ENCODE measurements at places on chromosomes 2 and 18.

DNA sequence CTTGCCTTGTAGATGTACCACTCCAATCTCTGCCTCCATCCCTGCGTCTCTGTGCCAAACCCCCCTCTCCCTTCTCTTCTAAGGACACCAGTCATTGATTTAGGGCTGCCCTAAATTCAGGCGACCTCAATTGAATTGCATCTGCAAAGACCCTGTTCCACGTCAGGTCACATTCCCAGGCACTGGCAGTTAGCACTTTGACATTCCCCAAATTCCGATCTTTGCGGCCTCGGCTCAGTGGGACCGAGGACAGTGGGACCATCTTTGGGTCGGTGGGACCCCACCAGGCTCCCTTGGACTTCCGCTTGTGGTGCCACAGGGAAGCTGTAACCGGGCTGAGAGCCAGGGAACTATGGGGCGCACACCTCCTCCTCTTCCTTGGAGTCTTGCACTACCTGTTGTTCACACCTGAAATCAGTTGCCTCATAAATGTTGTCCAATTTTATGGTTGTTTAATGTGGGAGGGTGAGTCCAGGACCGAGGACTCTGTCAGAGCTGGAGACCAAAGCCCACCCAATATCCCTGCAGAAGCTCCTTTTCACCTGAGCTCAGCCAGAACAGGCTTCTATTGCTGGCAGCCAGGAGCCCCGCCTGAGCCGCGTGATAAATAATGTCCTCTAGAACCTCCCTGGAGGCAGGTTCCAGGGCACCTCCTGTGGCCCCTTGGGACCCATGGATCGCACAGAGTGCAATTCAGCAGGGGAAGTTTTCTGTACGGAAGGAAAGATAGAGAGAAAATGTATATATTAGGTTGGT lies 271.6 kb downstream of the EIPR1 start:
- DNase-seq, result no peak

DNA sequence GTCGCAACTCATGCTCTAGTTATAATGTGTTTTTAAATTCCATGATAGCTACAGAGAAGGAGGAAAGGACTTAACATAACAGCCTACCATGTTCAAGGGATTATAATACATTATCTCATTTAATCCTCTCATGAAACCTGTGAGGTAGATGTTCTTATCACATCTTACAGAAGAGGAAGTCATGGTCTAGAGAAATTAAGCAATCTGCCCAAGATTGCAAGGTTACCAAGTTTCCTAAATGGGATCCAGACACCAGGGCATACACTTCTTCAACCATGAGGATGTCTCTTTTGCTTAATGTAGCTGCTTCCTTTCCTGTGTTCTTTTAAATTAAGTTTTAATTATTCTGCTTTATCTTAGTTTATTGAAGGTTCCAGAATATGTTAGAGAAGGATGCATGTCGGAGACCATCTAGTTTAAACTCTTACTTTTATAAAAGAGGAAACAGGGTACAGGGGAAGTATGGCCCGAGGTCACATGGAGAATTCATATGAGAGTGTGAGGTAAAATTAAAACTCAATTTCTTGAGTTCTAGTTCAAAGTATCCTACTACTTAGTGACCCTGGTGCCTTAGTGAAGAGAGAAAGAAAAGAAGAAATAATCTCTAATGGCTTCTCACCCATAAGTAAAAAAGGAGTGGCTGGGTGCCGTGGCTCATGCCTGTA lies 3.6 kb upstream of the IL1A start:
- no peak for DNase-seq

DNA sequence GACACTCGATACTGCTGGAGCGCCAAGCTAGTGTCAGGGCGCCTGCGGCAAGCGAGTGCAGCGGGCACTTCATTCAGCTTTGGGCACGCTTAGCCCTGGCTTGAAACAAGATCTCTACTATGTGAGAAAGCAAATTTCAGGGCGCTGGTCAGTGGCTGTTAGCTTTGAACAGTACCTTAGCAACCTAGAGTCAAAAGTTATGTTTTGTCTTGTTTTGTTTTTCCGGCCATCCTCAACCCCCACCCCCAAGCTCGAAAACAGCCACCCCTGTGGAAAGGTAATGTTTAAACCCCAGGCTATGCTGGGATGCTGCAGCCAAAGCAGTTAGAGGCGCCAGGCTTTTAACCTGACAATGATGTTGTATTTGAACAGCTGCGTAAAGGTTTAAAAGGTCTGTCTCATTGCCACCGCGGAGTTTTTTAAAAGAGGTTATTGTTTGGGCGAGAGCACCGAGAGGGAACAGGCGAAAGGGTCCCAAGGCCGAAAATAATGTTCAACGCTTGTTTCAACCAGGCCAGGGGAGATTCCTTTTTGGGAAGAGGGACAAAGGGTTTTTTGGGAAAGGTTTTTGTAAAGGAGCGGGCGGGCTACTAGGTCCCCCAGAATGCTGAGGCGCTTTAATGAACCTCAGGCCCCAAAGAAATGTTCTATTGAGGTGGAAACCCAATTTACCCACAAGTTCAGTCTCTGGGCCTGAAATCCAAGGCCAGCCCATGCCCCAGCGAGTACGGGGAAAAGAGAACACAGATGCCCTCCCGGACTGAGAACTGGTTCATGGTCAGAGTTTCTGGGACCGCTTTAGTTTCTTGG lies 2.3 kb upstream of the HOXD10 start:
- no peak for DNase-seq

GRCh38 chr2:204650611-204651010 lies 105.3 kb downstream of the PARD3B start:
- no peak for DNase-seq

GRCh38 chr18:54278615-54279014 lies 9.3 kb downstream of the POLI start:
- DNase-seq, result no peak

GRCh38 chr2:38508311-38509039 lies 94.3 kb downstream of the HNRNPLL start:
- DNase-seq, result peak; percentile 59

Data from central memory CD4-positive, alpha-beta T cell (primary cell).